ENCODE measurements at places on chromosomes 2 and 18. TPM values are rescaled to one million over a fixed set of nuclear protein-coding genes. Genes with fewer than 3 reads are reported as not detected.

Gene TEX44
- not detected for total RNA-seq

Gene RPRD1A
- 28.6 TPM for total RNA-seq

Gene MBOAT2
- total RNA-seq: 7.0 TPM

Gene CRYGC
- total RNA-seq: not detected

Gene KRTCAP3
- total RNA-seq: 3.8 TPM

Gene CENPA
- 37.9 TPM for total RNA-seq

Gene CBLN2
- total RNA-seq: not detected

Gene CDH20
- not detected for total RNA-seq

Gene FASTKD1
- 48.4 TPM for total RNA-seq

Gene SGPP2
- total RNA-seq: 0.70 TPM

Gene FAM228A
- not detected for total RNA-seq

Gene TDRD15
- total RNA-seq: not detected

Gene C1QL2
- total RNA-seq: not detected

Gene CERKL
- 0.07 TPM for total RNA-seq

Gene KCNK3
- total RNA-seq: not detected

Gene SRD5A2
- 0.05 TPM for total RNA-seq

Gene SLC19A3
- total RNA-seq: not detected

Gene SPATA3
- not detected for total RNA-seq

Gene DNAJC5G
- total RNA-seq: not detected

Gene ACADL
- not detected for total RNA-seq

Gene IL1B
- not detected for total RNA-seq

Gene FBLN7
- 9.0 TPM for total RNA-seq

Gene INHBB
- 0.09 TPM for total RNA-seq

Gene FZD7
- 0.23 TPM for total RNA-seq

Gene ABCG5
- not detected for total RNA-seq

Gene CHRND
- not detected for total RNA-seq

Gene SLC9A4
- 0.11 TPM for total RNA-seq

Gene CNTNAP5
- total RNA-seq: not detected

Gene CTAGE1
- total RNA-seq: not detected

Gene ANXA4
- total RNA-seq: 94.6 TPM

Gene EN1
- not detected for total RNA-seq

Gene CDK5R2
- total RNA-seq: not detected

Gene UGT1A8
- total RNA-seq: not detected

Gene IL36A
- not detected for total RNA-seq

Gene SERPINB7
- total RNA-seq: not detected

Gene SLC40A1
- total RNA-seq: 6.0 TPM

Gene KLHL41
- not detected for total RNA-seq

Gene CCL20
- not detected for total RNA-seq

Gene GAL3ST2
- total RNA-seq: 0.23 TPM

Gene KLHL14
- total RNA-seq: not detected

Gene LAMA1
- total RNA-seq: not detected
